ENCODE measurements at places on chromosomes 1 and 21.

DNA sequence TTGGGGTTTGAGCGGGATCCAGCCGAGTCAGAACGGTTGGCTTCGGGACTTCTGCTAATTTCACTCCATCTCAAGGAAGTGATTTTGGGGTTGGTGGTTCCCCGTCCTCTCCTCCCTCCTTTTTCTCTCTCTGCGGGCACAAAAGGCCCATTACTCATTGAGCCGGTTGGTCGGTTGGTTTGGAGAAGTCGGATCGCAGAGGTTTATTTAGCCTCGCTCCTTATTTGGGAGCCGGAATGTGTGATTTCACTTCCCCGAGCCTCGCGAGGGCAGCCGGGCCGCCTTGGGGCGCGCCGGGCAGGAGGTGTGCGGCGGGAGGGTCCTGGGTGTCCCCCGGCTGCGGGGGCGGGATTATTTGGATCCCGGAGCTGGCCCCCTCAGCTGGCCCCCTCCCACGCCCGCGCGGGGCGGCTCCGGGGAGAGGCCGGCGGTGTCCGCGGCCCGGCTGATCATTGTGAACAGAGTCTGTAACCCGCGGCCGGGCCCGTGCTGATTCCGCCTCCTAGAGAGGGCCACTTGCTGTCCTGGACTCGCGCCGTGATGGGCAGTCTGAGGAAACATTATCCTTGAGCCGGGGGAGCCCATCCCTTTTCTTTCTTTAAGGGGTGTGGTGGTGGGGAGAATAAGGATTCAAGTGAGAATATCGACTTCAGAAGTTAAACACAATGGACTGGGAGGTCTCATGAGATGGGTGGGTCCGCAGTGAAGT is 1.2 kb downstream of the MAPKAPK2 start:
- DNase-seq: peak; percentile 56

DNA sequence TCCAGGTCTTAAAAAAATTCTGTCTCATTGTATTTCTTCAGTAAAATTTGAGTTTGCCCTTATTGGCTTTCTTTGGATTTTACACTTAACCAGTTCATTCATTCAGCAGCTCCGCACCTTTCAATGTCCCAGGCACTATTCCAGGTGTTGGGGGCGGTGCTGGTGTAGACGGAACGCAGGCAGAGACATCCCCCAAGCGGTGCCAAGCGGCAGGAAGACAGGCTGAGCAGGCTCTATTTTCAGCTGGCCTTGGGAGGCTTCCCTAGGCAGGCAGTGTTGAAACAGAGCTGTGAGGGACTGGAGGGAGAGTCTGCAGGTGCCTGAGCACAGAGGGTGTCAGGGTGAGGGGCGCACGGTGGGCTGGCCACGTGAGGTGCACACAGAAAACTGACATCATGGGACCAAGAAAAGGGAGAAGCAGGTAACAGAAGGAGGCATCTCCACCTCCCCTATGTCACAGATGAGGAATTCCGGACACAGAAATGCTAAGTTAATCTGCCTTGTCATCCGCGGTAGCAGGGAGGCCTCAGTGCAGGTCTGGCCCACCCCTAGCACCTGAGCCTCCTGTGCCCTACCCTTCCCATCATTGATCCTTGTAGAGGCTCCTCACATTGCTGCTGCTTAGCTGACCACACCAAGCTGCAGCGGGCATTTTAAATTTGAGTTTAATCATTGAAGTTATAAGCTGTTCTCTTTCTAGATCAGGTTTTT is 40.8 kb downstream of the SLC37A1 start:
- no peak for DNase-seq

- DNase-seq: no peak
Measured at GRCh38 chr1:202588503-202589189, 121.6 kb downstream of the SYT2 start.

- DNase-seq: no peak
Measured at GRCh38 chr21:37155186-37155585, 82.1 kb downstream of the TTC3 start.

DNA sequence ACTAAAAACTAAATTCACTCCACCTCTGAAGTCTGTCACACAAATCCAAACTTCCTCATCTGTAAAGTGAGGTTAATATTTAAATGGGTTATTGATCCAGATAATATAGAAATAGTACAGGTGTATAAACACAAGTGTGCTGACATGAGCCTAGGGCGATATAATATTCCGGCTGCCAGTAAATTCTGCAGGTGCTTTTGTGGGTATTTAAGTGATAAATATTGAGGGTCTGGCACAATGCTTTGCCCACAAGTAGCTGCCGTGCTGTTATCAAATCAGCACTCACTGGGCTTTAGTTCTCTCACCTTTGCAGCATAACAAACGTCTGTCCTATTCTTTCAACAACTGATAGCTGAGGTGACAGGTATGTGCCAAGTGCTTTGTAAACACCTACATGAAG is 7.6 kb downstream of the PABPC4 start:
- no peak for DNase-seq

GRCh38 chr1:246815693-246816270 is 91.6 kb downstream of the SCCPDH start:
- no peak for DNase-seq

- DNase-seq: no peak
Measured at GRCh38 chr1:179871940-179872339, 5.7 kb downstream of the TOR1AIP2 start.

- DNase-seq: no peak
Measured at GRCh38 chr1:67614511-67614934, 70.5 kb upstream of the GADD45A start.

GRCh38 chr1:77424236-77424635 is 142.4 kb downstream of the AK5 start:
- DNase-seq: no peak
